ENCODE measurements at places on chromosomes 11 and 22.

GRCh38 chr11:86949995-86950660 is 5.1 kb downstream of the FZD4 start:
- no peak for DNase-seq

DNA sequence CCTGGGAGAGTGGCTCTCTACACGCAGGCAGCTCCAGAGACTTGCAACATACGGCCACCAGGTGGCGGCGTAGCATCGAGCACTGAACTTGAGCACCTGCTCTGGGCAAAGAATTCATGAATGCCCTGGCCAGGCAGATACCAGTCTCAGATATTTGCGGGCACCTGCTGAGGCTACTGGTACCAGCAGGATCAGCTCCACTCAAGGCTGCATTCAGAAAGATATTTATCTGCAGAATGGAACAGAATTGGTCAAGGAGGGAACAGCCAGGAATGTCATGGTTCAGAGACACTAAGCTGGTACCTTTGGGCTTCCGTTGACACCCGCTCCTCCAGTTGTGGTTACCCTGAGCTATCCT is 10.8 kb upstream of the CCDC86 start:
- peak; percentile 44 for DNase-seq

- no peak for DNase-seq
Observed at GRCh38 chr22:17370026-17370765, 936 bp downstream of the CECR2 start.

DNA sequence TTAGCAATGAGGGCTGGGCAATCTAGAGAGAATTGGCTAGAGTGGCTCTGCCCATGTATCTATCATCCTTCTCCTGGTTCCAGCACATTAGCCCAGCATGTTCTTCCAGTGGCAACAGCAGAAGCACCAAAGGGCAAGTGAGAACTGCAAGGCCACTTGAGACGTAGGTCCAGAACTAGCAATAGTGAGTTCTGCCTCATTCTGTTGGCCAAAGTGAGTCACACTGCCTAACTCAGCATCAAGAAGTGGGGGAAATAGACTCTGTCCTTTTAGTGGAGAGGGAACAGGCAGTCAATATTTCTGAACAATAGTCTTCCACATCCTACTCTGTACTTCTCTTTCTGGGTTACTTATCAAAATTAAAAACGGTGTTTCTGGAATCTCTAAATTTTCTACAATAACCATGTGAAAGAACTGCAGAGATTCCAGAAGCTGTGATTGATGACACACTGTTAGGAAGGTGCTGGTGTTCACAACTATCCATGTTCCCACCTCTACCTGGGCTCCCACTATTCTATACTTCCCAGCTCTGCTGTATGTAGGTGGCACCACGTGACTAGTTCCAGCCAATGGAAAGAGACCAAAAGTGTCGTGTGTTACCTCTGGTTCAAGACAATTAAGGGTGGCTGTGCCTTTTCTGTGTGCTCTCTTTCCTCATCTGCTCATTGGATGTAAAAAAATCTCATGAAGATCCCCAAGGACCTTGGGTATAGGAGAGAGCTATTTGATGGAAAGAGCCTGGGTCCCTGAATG is 23.4 kb upstream of the GRK3 start:
- DNase-seq: no peak

DNA sequence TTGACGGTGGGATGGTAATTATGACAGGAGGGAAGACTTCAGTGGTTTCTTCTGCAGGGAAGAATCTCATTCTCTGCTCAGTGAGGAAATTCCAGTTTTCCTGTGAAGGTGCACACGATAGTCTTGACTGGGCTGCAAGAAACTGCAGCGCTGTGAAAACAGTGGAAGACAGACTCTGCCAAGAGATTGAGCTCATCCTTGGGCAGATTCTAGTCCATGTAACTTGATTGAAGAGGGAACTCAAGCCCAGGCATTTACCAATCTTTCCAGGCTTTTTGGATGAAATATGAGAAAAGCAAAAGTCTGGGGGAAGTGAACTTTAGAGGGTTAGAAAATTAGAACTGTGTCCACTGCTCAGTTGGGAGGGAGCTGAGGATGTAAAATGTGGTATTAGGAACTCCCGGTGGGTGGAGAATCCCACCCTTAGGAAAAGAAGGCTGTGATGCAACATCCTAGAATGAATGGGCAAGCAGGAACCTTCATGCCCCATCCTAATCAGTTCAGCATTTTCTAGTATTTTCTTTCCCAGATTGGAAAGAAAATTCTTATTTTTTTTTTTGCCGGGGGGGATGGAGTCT is 212.6 kb downstream of the DBX1 start:
- no peak for DNase-seq

GRCh38 chr11:117909611-117910382 is 19.4 kb downstream of the TMPRSS13 start:
- DNase-seq: no peak

GRCh38 chr11:40203606-40204005 is 1255.8 kb downstream of the LRRC4C start:
- DNase-seq: no peak

DNA sequence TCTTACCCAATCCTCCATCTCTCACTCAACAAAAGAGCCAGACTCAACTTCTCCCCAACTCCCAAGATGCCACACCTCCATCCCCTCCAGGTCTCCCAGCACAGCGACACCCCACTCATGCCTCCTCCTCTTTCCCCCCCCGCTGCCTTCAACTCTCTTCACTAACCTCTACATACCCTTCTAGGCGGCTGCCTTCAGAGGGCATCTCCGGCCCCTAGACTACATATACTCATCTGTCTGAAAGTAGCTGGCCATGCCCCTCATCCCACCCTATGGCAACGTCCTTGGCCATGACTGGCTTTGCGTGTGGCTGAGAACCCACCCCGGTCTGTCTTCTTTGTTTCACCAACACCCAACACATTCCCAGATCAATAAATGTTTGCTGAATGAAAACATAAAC is 81.7 kb upstream of the TMEM45B start:
- DNase-seq: no peak

DNA sequence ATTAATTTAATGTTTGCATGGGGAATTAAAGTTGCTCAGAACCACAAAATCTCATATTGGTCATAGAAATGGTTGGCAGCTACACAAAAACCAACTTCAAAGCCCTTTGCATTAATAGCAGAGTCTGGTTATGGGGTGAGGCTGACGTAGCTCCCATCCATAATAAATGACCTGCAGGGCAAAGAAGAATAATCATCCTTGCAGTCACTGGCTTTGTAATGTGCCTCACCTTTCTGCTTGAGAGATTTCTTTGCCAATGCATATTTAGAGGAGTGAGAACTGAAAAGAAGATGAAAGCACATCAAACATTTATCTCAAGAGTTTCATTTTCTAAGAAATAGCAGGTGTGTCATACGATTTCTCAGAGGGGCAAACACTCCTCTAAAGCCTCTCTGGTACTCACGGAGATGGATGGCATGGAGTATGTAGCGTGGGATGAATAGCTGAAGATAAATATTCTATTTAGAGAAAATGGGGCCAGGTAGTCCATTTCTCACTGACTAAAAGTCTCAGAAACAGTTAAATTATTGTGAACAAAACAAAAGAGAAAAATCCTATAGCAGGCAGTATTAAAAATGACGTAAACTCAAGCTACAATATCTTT is 1491.9 kb downstream of the FAM181B start:
- DNase-seq: no peak

DNA sequence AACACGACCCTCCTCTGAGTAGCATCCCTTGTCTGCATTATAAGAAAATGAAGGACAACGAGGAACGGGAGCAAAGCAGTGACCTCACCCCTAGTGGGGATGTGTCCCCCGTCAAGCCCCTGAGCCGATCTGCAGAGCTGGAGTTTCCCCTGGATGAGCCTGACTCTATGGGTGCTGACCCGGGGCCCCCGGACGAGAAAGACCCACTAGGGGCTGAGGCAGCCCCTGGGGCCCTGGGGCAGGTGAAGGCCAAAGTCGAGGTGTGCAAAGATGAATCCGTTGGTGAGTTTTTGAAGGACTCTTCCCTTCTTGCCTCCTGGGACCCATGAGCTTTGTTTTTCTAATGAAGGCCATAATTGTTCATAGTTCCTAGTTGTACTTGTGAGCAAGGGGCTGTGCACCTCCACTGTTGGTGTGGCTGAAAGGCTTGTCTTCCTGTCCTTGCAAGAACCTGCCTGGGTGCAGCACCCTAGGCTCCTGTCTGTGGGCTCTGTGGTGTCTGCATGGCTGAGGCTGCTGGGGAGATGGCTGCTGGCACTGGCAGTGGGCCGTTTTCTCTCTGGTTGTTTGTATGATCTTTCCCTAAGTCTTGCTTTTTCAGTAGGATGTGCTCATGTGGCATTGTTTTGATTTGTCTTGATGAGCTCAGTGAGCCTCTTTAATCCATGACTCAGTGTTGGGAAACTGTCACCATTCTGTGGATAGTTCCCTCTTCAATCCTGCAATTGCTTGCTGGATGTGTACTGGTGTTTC is 10.1 kb downstream of the DGCR8 start:
- DNase-seq: no peak

DNA sequence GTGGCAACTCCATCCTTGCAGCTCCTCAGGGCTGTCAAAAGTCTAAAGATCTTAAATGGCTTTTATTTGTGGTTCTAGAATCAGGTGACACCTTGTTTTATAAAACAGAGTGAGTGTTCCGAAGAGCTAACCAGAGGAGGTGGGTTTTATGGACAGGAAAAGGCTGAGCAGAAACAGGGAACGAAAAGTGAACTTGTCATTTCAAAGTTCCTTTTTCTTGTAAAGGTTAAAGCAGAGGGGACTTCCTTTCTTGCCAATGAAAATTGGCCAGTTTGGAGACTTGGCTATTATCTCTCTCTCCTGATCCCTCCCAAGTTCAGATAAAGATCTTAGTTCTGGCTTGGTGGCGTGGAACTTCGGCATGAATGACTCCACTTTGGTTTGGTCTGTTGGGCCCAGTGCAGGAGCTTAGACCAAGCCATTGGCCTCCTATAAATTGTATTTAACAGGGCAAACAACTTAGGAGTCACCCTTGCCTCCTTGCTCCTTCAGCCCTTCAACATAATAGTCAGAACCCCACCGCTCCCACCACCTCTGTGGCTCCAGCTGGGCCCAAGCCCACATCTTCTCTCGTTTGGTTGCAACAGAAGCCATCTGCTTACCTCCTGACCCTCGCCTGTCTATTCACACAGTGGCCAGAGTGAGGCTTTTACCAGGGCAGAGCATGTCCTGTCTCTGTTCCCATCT is 102.4 kb upstream of the THY1 start:
- no peak for DNase-seq

- no peak for DNase-seq
Observed at GRCh38 chr11:14764579-14765527, 121.2 kb downstream of the PDE3B start.

DNA sequence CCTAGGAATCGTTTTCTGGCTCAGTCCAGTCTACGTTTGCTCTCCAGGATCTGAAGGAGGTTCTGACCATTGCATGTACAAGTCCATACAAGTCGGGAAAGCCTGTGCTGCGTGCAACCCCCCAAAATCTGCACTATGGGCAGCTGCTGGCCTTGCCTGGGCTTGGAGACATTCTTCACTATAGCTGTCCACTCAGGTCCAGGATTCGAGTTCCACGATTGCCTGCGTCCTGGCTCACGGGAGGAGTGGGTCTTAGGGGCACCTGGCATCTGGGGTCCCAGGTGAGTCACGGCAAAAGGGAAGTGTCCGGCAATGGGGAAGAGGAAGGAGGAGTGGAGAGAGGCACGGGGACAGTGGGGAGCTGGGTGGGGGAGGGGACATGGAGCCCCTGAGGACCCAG is 563.0 kb downstream of the BRD1 start:
- no peak for DNase-seq

DNA sequence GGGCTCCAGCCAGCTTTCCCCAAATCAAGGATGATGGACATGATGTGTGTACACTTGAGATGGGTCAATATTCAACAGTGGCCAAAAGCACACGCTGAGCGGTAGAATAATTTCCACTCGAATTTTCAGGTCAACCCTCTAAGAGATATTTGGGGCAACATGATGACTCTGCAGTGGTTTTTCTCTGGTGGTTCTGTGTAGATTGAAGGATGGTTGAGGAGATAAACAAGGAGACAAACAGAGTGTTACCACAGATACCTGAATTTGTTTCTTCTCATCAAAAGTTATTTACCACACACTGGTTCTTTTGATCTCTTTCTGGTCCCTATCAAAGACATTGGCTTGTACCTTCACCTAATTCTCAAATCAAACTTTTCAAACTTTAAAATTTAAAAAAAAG is 242.0 kb downstream of the ETS1 start:
- no peak for DNase-seq

- DNase-seq: no peak
Observed at GRCh38 chr22:49826603-49827270, 936 bp downstream of the BRD1 start.

DNA sequence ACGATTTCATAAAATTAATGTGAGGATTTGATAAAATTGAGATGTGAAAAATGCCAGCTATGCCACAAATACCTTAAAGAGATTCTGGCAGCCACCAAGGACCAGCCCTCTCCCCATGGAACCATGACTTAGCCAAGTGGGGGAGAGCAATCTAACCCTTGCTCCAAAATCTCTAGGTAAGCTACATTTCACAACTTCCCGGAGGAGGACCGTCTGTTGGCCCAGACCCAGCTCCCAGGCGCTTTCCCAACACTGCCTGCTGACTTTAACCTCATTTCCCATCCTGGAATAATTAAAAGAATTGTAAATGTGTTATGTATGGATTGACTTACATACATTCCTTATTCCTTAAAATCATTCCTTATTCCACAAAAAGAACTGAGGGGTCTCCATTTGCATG is 47.5 kb upstream of the TENM4 start:
- DNase-seq: no peak

DNA sequence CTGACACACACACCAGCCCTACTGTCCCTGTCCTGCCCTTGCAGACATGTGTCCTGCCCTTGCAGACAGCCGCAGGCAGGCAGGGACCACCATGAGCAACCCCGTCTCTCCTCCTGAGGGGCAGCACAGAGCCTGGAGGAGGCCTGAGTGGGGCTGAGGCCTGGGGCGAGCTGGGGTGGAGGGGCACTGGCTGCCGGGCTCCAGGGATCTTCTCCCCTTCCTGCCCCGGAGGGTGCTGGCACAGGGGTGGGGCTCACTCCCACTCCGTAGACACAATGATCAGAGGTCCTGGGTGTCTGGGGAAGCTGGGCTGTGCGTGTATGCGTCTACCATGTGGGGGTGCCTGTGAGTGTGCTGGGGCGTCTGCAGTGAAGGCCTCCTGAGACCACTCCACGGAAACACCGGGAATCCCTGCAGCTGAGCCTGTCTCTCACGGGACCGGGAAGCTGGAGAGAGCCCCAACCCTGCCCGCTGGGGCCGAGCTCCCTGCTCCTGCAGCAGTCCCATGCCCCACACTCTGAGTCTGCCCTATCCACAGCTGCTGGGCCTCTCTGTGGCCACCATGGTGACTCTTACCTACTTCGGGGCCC is 588 bp downstream of the TSPAN32 start:
- peak; percentile 5 for DNase-seq

DNA sequence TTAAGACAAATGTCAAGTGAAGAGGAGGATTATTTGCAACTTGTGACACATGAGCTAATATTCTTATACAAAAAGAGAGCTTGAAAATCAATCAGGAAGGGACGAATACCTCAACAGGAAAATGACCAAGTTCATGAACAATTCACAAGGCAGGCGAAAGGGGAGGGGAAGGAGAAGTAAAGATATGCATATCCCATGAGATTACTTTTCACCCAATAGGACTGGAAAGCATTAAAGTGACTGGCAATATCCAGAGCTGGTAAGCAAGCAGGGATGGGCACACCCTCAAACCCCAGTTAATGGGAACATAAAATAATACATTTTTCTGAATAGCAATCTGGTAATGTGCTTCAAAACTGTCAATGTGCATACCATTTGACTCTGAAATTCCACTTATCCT is 129.5 kb downstream of the SLC1A2 start:
- no peak for DNase-seq
